Aorta (tissue), 5 donors: ENCODE measurements at places on chromosomes 1 and 21. TPM values are rescaled to one million over a fixed set of nuclear protein-coding genes. Genes with fewer than 3 reads are reported as not detected.

GRCh38 chr1:184545601-184546000, 158.8 kb downstream of the C1orf21 start:
- DNase-seq: no peak
- H3K36me3 ChIP-seq: peaks cover 2% of the 10 kb centered on the region
- no peak overlapping the region for H3K4me3 ChIP-seq
- H3K27me3 ChIP-seq: no peaks in the 10 kb centered on the region
- no peaks in the 10 kb centered on the region for H3K4me1 ChIP-seq

DNA sequence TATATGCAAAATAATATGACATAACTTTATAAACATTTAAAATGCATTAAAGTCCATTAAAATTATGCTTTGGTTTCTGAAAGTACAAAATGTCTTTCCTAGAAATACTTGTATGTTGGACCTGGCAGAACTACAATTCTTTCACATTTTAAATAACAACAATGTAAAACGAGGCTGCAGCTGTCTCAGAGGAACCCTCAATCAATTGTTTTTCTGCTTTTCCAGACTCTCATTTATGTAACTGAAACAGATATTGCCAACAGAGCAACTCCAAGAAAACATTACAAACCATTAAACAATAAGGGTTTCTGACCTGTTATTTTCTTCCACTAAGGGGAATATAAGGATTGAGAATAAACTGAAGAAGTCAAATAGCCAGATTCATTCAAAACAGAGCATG, 1193.4 kb downstream of the NCAM2 start:
- no peaks in the 10 kb centered on the region for H3K36me3 ChIP-seq
- no peaks in the 10 kb centered on the region for H3K27me3 ChIP-seq
- no peak overlapping the region for H3K4me3 ChIP-seq
- H3K27ac ChIP-seq: no peak overlapping the region
- no peak for DNase-seq

DNA sequence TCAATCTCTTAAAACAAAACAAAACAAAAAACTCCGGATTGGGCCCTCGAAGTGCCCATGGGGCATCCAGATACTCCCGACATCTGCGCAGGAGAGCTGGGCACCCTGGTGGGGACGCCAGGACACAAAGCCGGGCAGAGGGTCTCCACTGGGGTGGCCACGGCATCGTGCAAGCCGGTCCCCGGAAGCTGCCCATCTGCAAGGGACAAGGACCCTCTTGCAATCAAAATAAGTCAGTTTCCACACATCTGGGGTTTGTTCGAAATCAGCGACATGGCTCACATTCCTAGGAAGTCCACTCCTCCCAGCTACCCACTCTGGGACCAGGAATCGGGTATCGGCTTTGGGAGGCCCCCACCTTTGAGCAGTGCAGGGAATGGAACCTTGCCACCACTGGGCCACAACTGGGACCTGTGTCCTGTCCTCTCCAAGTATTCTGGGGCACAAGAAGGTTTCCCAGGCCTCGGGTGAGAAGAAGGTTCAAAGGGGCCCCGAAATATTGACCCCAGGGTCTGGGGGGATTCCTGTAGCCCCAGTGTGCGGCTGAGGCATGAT, 4.6 kb upstream of the PRDM16 start:
- H3K36me3 ChIP-seq: no peaks in the 10 kb centered on the region
- no peak overlapping the region for H3K27ac ChIP-seq
- DNase-seq: no peak

DNA sequence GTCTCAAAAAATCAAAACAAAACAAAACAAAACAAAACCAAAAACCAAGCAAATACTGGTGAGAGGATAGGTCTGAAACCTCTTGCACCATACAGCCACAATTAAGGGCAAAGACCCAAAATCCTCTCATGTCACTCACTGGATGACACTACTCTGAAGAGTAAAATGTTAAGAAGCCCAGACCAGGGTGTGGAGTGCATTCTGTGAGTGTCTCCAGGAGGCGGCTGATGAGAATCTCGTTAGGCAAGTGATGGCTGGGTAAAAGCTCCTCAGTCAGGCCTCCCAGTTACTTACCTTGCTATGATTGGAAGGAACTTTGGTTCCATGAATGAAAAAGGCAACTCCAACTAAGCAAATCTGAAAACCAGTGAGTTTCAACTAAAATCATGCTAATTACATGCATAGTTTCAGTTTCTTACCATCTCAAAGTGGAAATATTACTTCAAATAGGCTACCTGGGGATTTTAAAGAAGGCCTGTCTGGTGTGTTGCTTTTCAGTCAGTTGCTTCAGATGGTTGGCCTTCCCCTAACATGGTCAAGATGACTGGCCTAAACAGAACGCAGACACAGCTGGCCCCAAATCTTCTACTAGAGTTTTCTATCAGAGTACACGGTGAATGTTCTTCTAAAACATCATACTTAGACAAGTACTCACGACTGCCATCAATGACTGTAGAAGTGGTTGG, 95.1 kb downstream of the KIAA0319L start:
- H3K27me3 ChIP-seq: no peaks in the 10 kb centered on the region
- H3K36me3 ChIP-seq: peaks cover 2% of the 10 kb centered on the region
- no peak overlapping the region for H3K27ac ChIP-seq
- no peaks in the 10 kb centered on the region for H3K4me1 ChIP-seq

GRCh38 chr21:46114963-46115362, 17.1 kb downstream of the COL6A2 start:
- H3K27me3 ChIP-seq: no peaks in the 10 kb centered on the region
- H3K27ac ChIP-seq: no peak overlapping the region
- H3K4me1 ChIP-seq: no peaks in the 10 kb centered on the region

GRCh38 chr21:41713495-41714281, 53.2 kb downstream of the RIPK4 start:
- no peak overlapping the region for H3K4me3 ChIP-seq
- H3K4me1 ChIP-seq: no peaks in the 10 kb centered on the region
- H3K36me3 ChIP-seq: no peaks in the 10 kb centered on the region
- DNase-seq: no peak

GRCh38 chr21:26096494-26097371, 73.8 kb downstream of the APP start:
- H3K27me3 ChIP-seq: no peaks in the 10 kb centered on the region
- no peaks in the 10 kb centered on the region for H3K36me3 ChIP-seq
- H3K4me1 ChIP-seq: no peaks in the 10 kb centered on the region

- no peaks in the 10 kb centered on the region for H3K27me3 ChIP-seq
- no peak overlapping the region for H3K4me3 ChIP-seq
- H3K4me1 ChIP-seq: no peaks in the 10 kb centered on the region
- no peaks in the 10 kb centered on the region for H3K36me3 ChIP-seq
Measured at GRCh38 chr1:53081384-53082066, 19.5 kb downstream of the PODN start.

DNA sequence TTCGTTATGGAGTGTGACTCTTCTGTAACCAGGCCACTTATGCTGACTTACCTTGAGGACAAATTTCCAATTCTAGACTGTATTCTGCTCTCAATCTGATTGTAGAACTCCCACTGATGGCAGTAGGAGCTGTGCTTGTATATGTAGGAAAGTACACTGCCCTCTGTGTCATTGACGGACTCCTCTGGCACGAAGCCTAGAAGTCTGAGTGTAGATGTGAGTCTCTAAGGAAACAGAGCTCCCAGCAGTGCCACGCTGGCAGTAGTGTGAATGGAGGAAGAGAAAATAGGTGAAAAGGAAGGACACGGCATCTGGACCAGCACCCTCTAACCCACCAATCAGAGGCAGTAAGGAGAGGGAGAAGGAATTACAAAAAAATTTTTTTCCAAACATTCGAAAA, 130.4 kb upstream of the ADGRL2 start:
- H3K4me3 ChIP-seq: no peak overlapping the region
- peak; percentile 82 for DNase-seq
- no peak overlapping the region for H3K27ac ChIP-seq
- H3K27me3 ChIP-seq: no peaks in the 10 kb centered on the region

- no peak overlapping the region for H3K4me3 ChIP-seq
- no peaks in the 10 kb centered on the region for H3K27me3 ChIP-seq
- no peaks in the 10 kb centered on the region for H3K36me3 ChIP-seq
- no peak overlapping the region for H3K27ac ChIP-seq
- no peak for DNase-seq
Measured at GRCh38 chr1:231423648-231424047, 1.6 kb upstream of the EGLN1 start.

- no peaks in the 10 kb centered on the region for H3K27me3 ChIP-seq
- H3K4me3 ChIP-seq: no peak overlapping the region
- peak overlapping the region; percentile 2 for H3K27ac ChIP-seq
- H3K4me1 ChIP-seq: no peaks in the 10 kb centered on the region
- DNase-seq: no peak
Measured at GRCh38 chr1:146035048-146035423, 13.5 kb upstream of the HJV start.

GRCh38 chr1:11295905-11296304, 22.9 kb downstream of the UBIAD1 start:
- no peaks in the 10 kb centered on the region for H3K27me3 ChIP-seq
- no peak for DNase-seq
- H3K4me1 ChIP-seq: no peaks in the 10 kb centered on the region
- H3K27ac ChIP-seq: no peak overlapping the region
- no peak overlapping the region for H3K4me3 ChIP-seq

- no peak overlapping the region for H3K4me3 ChIP-seq
- no peaks in the 10 kb centered on the region for H3K36me3 ChIP-seq
- no peak overlapping the region for H3K27ac ChIP-seq
- H3K27me3 ChIP-seq: no peaks in the 10 kb centered on the region
- no peak for DNase-seq
Measured at GRCh38 chr1:14983277-14983676, 170.3 kb upstream of the TMEM51 start.

DNA sequence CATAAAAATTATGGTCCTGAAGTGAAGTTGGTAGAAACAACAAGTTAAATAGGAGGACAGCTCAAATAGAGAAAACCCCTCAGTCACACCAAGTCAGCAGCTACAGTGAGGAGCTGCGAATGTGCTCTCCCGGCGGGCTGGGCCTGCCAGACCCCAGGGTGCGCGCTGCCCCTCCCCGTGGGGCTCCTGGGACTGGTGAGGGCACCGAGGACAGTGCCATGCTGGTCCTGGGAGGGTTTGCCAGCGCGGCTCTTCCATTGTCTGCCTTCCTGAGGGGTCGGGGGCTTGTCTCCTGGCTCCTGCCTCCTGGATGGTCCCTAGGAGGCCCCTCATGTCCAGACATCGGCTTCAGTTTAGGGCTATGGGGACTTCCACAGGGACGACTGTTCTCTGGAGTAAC, 121.8 kb downstream of the PCBP3 start:
- no peaks in the 10 kb centered on the region for H3K27me3 ChIP-seq
- H3K36me3 ChIP-seq: no peaks in the 10 kb centered on the region
- no peak overlapping the region for H3K4me3 ChIP-seq
- DNase-seq: peak; percentile 64
- H3K4me1 ChIP-seq: no peaks in the 10 kb centered on the region
- H3K27ac ChIP-seq: no peak overlapping the region

GRCh38 chr1:218347723-218348627, 2.8 kb downstream of the TGFB2 start:
- no peak for DNase-seq
- H3K27me3 ChIP-seq: no peaks in the 10 kb centered on the region
- peaks cover 2% of the 10 kb centered on the region for H3K4me1 ChIP-seq
- peak overlapping the region; percentile 98 for H3K27ac ChIP-seq
- H3K4me3 ChIP-seq: peak overlapping the region; percentile 90

DNA sequence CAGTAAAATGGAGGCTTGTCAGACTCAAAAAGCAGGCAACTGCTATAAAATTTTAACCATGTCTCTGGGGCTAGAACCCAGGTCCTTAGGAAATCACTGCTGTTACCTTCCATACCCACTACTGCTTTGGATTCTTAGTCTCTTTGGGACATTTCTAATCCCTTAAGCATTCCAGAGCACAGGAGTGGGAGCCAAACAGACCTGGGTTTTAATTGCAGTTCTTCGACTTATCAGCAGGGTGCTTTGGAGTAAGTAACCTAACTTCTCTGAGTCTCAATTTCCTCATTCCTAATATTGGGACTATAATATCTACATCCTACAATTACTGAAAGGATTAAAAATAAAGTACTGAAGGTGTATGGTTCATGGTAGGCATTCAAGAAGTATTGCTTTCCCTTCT, 161.0 kb upstream of the BEND5 start:
- H3K4me3 ChIP-seq: no peak overlapping the region
- H3K4me1 ChIP-seq: peaks cover 3% of the 10 kb centered on the region
- H3K27me3 ChIP-seq: no peaks in the 10 kb centered on the region
- no peaks in the 10 kb centered on the region for H3K36me3 ChIP-seq
- H3K27ac ChIP-seq: no peak overlapping the region

- H3K27me3 ChIP-seq: no peaks in the 10 kb centered on the region
- H3K4me3 ChIP-seq: no peak overlapping the region
- DNase-seq: no peak
Measured at GRCh38 chr1:10155087-10155712, 55.2 kb upstream of the KIF1B start.

DNA sequence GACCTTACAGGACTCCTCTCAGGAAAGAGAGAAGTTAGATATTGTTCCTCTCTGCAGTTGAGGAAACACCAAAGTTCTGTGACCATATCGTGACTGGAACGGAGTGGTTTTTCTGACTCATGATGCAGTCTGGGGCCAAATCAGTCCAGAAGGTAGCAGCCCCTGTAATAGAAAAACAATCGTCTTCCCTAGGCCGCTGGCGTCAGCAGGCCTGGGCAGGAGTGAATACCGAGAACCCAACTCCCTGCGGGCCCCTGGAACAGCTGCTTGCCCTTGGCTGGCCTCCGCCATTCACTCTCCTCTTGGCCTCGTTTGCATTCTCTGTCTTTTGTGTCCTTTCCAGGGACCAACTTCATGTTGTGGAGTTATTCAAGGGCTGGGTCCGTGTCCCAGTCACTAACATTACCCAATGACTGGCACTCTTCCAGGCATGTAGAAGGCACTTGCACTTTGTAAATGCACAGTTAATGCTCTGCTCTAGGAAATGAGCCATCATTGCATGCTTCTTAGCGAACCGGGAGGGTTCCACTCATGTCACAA, 10.9 kb upstream of the CD101 start:
- H3K27me3 ChIP-seq: no peaks in the 10 kb centered on the region
- H3K27ac ChIP-seq: no peak overlapping the region
- peak; percentile 91 for DNase-seq
- no peaks in the 10 kb centered on the region for H3K36me3 ChIP-seq

DNA sequence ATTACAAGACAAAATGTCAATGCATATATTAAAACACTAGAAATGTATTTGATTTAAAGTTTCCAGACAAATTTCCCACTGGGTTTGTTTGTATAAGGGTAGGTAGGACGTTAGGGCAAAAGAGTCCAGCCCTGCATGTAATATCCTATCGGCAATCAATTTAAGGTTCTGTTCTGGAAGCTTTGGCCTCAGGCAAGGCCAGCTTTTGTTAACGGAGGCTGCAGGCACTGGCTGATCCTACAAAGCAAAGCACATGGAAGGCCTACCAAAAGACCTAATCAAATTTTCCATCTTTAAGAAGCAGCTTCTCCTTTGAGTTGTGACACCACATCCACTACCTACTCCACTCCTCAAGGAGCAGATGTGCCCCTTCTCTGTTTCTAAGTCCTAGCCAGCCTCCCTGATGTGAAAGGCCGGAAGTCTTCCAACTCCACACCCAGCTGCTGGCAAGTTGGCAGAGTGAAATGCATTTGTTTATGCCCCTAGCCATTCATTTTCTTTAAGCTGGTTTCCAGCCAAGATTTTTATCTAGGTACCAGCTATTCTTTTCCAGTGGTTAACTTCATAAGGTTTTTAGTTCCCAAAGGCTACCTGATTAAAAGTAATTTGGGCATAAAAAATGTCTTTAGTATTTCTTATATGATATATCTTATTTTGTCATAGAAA, 452.6 kb downstream of the PTBP2 start:
- no peaks in the 10 kb centered on the region for H3K27me3 ChIP-seq
- no peaks in the 10 kb centered on the region for H3K36me3 ChIP-seq
- no peak overlapping the region for H3K27ac ChIP-seq
- H3K4me1 ChIP-seq: no peaks in the 10 kb centered on the region

Gene S100A9
- 131 TPM for total RNA-seq

Gene TEDDM1
- total RNA-seq: not detected

Gene OR14C36
- total RNA-seq: not detected

Gene KLHDC9
- total RNA-seq: 0.78 TPM

Gene HJV
- total RNA-seq: not detected

Gene BARHL2
- total RNA-seq: not detected

Gene THEM5
- not detected for total RNA-seq

Gene AMY1A
- not detected for total RNA-seq
